ENCODE measurements at places on chromosomes 2 and 18.

GRCh38 chr2:224682134-224682533, 34.0 kb downstream of the CCDC195 start:
- no peak for DNase-seq

- DNase-seq: no peak
Observed at GRCh38 chr2:151334082-151334815, 23.1 kb upstream of the TNFAIP6 start.

GRCh38 chr18:69956057-69956456, 8.4 kb upstream of the CD226 start:
- DNase-seq: no peak

DNA sequence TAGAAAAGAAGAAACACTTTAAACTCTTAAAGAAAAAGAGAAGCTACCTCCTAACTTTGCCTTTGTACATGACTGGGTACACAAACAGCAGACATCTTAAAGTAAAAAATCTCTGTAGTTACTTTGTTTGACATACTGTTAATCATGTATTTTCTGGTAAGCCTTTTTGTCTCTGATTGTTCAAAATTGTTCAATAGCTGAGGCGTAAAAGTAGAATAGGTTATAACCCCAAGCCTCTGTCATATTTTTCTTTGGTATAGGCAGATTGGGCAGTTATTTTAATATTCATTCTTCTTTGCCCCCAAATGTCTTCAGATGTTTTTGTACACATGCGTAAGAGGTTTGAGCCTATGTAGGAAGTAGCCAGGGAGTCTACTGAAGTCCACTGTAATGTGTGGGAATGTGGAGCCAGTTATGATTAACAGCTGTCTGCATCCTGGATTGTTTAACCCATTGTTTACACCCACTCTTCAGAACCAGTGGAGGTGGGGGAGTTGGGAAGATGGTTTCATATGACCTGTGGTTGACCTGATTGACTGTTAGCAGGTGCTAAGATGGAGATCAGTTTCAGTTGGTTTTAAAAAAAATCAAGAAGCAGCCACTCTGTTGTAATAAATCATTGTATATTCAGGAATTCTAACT, 150.5 kb downstream of the TANC1 start:
- DNase-seq: no peak

- DNase-seq: no peak
Observed at GRCh38 chr18:44903327-44903726, 222.6 kb downstream of the SETBP1 start.

DNA sequence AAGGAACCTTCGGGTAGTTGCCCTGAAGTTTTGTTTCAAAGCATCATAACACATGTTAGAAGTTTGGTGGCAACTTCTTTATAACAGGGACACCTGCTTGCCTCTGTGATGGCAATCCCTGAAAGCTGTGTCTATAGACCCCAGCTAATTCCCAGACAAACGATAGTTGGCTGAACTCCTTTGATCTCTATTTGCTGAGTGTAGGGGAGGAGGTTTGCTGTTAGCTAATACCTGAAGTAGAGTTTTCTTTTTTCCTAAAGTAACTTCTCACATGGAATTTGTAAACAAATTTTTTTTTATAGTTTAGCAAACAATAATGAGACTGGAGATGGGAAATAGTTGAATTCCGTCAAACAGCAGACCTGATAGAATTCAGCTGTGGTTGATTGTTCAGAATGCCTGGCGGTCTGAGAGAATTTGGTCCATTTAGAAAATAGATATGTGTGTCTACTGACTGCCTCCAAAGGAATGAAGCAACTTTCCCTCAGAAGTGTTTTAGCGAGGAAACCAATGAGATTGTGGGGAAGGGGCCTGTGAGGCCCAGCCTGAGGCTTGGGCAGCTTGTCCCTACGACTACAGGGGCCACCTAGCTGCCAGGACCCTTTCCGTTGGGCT, 123.5 kb upstream of the EPAS1 start:
- no peak for DNase-seq

- DNase-seq: no peak
Observed at GRCh38 chr2:66240286-66240685, 194.6 kb upstream of the MEIS1 start.

Data from DMS79 treated with DMSO at 0.1 percent for 48 hours (cell line).